CD4-positive, alpha-beta T cell treated with Interleukin-10 for 1 hour (primary cell): ENCODE measurements at places on chromosomes 5 and 9.
A peak's percentile ranks its signal among the peaks of the same experiment; 100 is the strongest.

DNA sequence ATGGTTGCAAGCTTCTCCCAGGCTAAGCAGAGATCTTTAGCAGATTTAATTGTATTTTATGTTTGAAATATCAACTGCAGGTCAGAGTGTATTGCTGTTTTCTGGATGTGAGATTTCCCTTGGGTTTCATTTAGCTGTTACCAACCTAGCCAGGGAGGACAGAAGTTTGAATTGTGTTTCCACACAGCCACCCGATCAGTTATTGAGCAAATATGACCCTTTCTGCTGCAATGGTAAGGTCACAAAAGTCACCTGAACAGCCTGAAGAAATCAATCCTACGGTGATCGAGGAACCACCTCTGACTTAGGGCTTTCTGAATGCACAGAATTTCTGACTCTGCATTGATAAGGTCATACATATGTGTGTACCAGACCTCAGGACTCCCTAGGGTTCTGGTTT, 419.9 kb downstream of the MAN2A1 start:
- no peak for DNase-seq

DNA sequence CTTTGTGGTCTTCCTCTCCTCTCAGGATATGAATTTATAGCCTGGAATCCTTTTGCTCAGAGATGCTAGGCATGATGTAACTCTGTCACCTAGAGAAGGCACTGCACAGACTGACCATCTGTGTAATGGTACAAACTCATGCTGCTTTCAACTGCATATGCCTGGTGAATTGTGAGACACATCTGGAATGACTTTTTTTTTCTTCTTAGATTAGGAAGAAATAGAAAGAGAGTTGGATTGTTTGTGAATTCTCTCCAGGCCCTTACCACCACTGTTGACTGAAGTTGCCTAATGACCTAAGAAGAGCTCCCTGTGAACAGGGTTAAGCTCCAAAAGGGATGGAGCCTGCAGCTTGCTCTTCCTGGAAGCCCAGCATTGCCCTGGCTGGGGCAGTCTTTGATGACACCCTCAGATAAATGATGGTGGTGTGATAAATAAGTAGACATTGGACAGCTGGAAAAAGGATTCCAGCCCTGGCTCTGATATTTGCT, 47.8 kb upstream of the TRIM32 start:
- no peak for DNase-seq

GRCh38 chr5:123549256-123549904, 37.4 kb downstream of the CSNK1G3 start:
- DNase-seq = peak; percentile 85

DNA sequence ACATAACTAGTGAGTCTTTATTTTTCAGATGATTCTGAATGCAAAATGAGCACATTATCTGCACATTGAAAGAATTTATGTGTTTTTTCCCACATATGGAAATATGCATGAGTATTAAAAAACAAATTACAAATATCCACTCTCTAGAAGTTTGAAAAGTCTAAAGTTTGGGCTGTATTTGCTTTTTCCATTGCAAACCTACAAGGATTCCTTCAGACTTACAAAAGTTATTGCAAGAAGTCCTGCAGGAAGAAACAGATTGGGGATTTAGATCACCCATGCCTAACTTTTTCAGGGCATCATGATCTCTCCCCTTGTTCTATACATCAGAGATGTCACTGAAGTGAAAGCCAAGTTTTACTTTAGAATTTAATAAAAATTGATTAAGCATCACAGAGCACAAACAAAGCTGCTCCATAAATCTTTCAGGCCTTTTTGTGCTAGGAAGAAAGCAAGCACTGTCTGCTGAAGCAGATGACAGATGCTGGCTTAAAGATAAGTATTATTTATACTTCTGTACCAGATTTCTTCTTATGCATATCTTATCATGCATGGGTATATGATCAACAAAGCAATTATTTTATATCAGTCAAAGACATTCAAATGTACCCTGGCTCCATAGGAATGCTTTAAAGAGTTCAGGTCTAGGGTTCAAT, 71.7 kb downstream of the NFIB start:
- DNase-seq = no peak

GRCh38 chr5:151490627-151491026, 43.2 kb downstream of the SLC36A1 start:
- DNase-seq = no peak

GRCh38 chr5:39772307-39772706, 347.5 kb upstream of the DAB2 start:
- no peak for DNase-seq

DNA sequence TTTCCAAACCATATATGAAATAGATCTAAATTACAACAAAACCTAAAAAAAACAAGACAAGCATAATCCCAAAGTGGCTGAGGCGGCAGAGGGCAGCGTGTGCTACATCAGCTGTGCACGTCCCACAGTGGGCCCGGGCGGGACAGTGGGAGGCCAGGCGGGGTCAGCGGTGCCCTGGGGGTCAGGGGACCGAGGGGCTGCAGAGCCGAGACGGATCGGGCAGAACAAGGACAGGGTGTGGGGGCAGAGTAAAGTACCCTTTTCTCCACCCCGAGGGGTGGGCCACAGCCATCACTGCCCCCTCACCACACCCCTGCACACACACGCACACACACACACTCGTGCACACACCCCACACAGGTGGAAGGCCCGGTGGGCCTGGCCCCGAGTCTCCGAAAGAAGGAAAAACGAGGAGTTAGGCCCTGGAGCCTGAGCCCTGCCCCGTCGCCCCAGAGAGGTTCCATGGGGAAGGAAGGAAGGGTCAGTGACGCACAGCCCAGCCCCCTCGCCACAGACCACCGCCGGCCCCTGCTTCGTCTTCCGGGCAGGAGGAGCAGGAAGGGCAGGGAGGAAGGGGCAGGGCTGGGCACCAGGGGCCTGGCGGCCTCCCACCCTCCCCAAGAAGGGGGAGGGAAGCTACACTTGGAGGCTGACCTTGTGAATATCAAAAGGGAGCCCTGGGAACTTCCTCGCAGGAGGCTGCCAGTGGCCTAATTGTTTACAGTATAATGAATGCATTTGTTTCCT, 49.6 kb upstream of the UBAC1 start:
- no peak for DNase-seq

GRCh38 chr5:159393854-159394274, 63.6 kb upstream of the IL12B start:
- no peak for DNase-seq

- DNase-seq = no peak
Measured at GRCh38 chr9:128043467-128043868, 23.7 kb downstream of the NAIF1 start.

DNA sequence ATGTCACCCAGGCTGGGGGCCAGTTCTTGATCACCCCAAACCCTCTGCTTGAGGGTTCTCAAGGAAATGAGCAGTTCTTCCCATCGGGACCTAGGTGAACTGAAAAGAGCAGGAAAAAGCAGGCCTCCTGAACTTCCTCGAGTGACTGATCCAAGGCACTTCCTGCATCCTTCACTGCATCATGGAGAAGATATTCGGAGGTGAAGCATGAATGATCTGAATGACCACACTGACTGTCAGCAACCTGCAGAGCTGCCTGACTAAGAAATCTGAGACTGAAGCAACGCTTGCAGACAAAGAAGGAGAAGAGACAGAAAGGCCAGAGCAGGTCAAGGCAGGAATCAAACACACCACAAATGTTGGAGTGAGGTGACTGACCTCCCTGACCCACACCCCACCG, 420.2 kb downstream of the AGTPBP1 start:
- DNase-seq = no peak

DNA sequence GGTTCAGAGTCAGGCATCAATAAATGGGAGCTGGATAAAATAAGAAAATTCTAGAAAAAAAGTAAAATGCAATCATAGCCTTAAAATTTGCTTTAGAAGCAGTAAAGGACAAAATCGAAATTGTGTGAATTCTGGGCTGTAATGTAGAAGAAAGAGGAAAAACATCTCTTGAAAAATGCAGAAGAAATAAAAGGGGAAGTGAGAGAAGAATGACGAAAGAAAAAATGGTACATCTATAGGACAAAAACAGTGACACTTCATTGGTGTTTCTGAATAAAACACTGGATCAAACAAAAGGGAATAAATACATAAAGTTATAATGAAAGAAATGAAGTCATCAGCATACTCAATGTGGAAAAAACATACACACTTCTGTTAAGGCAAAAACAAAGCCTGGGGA, 642.3 kb downstream of the ACTL7B start:
- DNase-seq = no peak

DNA sequence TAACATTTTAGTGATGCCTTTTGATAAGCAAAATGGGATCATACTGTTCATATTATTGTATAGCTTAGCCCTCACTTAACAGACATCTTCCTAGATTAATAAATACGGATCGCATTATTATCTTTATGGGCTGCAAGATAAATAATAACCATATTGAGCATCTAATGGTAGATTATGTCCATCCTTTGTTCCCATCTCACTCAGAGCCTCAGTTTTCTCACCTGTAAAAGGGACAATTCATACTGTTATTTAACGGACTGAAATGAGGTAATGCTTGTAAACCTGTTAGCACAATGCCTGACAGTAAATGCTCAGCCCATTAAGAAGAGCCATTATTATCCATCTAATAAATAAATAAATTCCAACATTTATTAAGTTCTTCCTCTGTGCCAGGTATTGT, 3.0 kb upstream of the RPL26L1 start:
- no peak for DNase-seq

DNA sequence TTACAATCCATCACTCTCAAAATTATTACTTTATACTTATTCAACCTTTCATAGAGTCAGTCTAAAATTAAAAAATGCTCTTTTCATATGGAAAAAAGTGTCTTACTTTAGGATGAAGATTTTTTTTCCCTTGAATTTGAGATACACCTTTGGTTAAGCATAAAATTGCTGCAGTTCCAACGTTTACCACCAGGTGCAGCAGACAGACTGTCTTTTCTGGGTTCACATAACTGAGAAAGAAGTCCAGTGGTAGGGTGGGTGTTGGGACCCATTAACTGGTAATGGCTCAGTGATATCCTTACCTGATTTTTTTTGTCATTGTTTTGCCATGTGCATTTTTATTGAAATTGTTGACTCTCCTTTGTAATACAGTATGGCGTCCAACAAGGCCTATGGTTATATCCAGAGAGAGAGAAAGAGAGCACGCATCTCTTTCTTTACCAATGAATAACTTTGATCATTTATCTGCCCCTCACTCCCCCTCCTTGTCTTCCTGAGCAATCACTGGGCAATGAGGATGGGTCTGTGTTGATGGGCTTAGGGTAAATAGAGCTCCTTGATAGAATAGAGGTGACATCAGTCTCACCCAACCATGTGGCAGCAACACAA, 98.4 kb downstream of the FBXL7 start:
- peak; percentile 1 for DNase-seq

DNA sequence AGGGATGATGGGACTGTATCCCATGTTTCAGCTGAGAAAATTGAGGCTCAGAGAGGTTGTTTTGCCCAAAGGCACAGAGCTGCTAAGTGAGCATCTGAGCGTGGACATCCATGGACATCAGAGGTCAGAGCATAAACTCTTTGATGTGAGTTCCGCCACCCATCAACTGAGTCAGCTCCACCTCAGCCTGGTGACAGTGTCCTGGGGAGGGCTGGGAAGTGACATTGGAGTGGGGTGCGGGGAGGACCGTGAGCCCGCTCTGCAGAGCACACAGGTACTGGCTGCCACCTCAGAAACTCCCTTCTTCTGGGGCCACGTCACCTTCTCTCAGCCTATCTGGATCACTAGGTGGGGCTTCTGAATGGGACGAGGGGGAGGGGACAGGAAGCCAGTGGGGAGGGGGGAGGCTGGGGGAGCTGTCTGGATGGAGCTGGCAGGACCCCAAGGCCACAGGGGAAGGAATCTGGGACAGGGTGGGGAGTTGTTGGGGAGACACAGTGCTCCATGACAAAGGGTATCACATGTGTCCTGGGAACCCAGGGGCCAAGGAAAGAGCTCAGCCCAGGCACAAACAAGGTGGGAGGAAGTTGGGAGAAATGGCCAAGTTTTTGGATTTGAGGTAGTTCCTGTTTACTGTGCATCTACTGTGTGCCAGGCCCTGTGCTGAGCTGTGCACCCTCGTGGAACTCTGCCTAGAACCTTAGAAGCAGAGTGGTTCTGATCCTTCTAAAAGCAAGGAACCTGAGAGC, 2.5 kb downstream of the LAMC3 start:
- no peak for DNase-seq

DNA sequence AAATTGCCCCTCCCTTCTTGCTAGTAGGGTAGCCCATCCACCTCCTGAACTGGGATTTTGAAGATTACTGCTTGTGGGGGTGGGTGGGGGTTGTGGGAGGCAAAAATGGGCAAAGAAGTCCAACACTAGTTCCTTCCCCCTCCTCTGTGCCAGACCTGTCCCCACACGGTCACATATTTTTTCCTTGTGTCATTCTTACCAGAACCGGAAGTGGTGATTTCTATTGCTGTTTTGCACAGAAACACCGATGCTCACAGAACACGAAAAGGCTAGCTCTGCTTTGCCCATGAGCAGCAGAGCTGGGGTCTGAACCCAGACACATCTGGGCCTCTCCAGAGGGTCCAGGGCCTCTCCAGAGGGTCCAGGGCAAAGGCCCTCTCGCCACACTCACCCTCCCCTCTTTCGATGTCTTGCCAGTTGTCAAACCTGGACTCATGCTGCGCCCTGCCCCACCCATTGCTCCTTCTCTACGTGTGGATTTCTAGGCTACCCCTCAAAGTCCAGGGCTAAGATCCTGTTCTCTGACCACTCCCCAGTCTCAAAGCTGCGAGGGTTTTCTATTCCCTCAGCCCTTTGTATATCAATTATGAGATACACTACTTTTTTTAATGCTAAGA, 264.4 kb upstream of the MSX2 start:
- no peak for DNase-seq

- DNase-seq = no peak
Measured at GRCh38 chr5:354581-355378, 33.3 kb downstream of the AHRR start.

DNA sequence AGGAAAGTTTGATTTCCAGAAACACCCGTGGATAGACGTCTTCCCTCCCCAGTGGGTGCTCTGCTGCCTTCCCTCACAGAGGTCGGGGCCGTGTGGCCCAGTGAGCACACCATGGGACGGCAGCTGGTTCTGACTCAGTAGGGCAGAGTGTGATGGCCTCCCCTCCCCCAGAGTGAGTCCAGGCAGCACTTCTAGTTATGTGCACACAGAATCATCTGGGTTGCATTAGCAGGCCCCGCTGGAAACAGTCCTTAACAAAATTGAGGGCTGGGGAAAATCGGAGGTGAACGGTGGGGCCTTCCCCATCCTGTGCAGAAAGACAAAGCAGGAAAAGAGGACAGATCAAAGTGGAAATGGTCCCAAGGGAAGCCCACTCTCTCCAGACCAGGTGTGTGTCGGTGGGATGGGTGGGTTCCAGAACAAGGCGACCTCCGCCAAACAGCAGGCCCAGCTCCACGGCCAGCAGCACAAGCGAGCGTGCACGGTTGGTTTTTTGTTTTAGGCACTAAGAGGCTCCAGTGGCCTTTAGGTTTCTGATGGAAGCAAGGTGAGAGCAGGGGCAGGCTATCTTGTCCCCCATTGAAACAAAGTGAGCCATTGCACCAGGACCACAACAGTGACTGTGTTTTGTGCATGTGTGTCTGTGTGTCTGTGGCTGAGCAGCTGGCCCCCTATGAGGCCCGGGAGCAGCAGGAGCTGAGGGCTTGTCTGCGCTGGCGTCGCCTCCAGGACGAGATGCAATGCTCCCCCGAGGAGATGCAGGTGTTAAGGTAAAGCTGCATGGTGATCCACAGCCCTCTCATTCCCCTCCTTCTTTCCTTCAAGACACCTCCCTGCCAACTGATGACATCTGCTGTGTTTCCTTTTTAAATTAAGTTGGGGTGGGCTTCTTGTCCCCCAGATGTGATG, 201.5 kb downstream of the AOPEP start:
- no peak for DNase-seq

- DNase-seq = no peak
Measured at GRCh38 chr5:9251379-9251980, 294.4 kb downstream of the SEMA5A start.
